Nucleus accumbens (tissue), 56 donors: ENCODE measurements at places on chromosomes 2 and 18.

DNA sequence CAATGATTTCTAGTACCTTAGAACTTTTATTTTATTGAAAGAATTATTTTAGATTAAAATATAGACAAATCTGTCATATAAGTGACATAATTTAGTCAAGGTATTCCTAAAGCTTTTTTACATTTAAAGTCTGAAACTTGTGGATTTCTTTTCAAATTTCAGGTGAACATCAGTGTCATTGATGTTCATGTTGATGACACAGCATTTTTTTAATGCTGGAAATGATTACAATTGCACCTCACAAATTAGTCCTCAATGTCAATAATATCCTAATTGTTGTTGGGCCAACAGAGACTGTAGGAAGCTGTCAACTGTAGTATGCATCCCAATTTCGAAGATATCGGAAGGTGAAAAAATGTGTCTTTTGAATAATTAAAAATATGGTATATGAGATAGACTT is 214.4 kb upstream of the ARL4C start:
- no peak for DNase-seq

DNA sequence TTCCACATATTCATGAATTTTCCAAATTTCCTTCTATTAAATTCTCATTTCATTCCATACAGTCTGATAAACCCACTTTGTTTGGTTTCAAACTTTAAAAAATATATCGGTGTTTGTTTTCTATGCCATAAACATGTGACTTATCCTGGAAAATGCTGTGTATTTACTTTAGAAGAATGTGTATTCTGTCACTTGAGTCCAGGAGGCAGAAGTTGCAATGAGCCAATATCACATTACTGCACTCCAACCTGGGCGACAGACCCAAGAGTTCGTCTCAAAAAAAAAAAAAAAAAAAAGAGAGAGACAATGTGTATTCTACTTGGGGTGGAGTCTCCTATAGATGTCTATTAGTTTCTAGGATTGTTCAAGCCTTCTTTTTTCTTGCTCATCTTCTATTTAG is 31.8 kb downstream of the MBD5 start:
- DNase-seq, result no peak

DNA sequence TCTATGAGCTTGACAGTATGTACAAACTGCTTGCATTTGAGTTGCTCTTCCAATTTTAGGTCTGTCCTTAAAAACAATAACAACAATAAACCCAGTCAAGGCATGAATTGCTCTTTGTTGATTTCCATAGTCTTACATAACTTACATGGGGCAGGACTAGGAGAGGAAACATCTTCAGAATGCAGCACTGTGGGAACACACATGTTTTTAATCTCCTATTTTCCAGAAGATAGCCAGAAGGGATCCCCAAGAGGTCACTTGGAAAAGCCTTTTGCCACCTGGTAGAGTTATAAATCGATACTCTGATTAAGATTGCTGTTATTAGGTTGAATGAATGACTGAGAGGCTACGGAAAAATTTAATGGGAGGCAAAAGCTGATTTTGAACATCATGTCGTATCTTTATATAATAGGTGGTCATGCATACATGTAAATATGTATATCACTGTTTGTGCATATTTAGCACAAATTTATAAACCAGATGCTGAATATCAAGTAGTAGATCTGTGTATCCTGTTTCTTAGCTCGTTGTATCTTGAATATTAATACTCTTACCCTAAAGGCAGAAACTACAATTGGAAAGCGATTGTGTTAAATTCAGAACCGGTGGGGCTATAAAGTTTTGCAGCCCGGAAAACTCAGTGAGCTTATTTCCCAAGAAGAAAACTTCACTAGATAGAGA is 479.4 kb upstream of the TCF4 start:
- no peak for DNase-seq

GRCh38 chr2:221492636-221493035 is 79.5 kb downstream of the EPHA4 start:
- no peak for DNase-seq

GRCh38 chr2:127721311-127721977 is 20.1 kb downstream of the SFT2D3 start:
- DNase-seq, result no peak

GRCh38 chr2:69716555-69717120 is 25.3 kb upstream of the ANXA4 start:
- no peak for DNase-seq

GRCh38 chr18:69636529-69637301 is 236.0 kb downstream of the DOK6 start:
- DNase-seq, result no peak

DNA sequence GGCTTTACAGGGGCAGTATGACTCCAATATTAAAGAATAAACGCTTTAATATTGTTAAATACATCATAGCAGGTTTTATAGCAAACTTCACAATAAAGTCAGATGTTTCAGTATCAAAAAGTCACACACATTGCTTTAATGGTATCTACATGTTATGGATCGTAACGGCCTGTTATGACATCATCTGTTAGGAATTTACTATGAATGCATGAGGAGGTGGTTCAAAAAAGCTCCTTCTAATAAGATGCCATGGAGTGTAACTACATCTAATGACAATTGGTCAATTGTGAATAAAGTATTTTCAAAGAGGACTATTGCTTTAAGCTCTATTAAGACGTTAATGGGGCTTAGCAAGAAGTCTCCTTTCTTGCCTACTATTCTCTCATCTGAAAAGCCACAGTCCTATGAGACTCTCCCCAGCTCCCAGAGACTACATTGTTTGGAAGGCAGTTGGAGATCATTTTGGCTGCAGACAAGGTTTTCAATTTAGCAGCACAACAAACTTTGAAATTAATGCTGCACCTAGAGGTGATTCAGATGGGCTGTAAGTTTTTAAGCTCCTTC is 300.7 kb upstream of the MEIS1 start:
- DNase-seq, result no peak
